Stimulated activated CD4-positive, alpha-beta T cell treated with anti-CD3 and anti-CD28 coated beads, TNF-alpha, amount 100 ng/mL, for 48 hours (primary cell): ENCODE measurements at places on chromosomes 4 and X.

DNA sequence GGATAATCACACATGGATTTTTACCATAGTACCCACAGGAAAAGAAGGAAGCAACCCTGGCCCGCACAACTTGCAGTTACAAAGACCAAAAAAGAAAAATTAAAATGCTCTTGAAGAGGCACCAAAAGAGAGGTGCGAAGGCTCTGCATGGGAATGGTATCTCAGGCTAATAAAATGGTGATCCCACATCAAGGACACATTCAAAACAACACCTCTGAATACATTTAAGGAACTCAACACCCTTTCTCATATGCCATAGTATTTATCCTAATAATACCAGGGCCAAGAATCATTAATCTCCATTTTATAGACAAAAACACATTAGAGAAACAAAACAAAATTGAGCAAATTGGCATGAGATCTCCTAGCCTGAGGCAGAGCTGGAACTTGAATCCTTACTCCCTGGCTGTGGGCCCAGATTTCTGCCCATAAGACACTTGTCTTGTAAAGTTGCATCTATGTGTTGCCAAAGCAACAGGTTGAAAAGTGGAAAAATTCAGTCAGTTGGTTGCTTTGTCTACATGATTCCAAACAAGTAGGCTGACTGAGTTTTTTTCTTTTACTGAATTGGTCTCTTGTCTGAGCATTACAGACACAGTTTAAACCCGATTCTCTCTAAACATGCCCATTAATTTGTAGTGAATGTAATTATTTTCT lies 33.5 kb downstream of the GUCY2F start:
- no peak for DNase-seq

GRCh38 chrX:81201071-81201470 lies 642 bp downstream of the HMGN5 start:
- DNase-seq = no peak

GRCh38 chrX:150324035-150324728 lies 38.9 kb upstream of the MAMLD1 start:
- DNase-seq = no peak

GRCh38 chr4:57905965-57906364 lies 795.8 kb upstream of the IGFBP7 start:
- DNase-seq = no peak

DNA sequence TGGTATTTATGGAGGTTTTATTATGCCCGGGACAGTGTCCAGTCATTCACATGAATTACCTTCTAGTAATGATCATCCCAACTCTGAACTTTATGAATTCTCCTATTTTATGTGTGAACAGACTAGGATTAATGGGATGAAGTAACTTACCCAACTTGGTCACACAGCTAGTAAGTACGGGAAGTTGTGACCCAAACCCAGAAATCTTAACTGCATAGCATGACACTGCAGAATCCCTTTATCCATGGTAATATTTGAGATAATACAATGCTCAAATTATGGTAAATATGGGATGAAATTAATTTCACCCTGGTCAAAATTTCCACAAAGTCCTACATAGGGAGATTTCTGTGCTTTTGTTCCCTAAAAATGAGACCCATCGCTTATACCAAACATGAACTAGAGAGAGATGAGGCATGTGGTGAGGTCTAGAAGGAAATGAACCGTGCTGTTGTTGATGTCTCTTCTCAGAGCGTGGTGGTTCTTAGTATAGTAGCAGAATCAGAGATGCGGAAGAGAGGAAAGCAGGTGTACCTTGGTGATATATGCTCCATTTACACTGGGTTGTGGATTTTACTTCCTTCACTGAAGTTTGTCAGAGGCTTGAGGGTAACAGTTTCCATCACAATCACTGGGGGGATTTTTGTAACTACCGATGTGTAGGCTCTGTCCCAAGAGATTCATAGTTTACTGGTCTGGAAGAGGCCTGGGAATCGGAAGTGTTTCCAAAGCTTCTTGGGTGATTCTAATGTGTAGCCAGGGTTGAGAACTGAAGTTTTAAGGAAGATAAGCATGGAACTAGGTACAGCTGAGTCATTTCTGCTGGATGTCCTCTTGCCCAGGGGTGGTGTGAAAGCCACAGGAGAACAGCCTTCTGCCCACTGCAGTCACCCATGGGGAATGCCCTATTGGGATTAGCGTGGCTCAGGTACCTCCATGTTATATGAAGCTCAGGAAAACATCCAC lies 30.2 kb upstream of the FAM9C start:
- no peak for DNase-seq

DNA sequence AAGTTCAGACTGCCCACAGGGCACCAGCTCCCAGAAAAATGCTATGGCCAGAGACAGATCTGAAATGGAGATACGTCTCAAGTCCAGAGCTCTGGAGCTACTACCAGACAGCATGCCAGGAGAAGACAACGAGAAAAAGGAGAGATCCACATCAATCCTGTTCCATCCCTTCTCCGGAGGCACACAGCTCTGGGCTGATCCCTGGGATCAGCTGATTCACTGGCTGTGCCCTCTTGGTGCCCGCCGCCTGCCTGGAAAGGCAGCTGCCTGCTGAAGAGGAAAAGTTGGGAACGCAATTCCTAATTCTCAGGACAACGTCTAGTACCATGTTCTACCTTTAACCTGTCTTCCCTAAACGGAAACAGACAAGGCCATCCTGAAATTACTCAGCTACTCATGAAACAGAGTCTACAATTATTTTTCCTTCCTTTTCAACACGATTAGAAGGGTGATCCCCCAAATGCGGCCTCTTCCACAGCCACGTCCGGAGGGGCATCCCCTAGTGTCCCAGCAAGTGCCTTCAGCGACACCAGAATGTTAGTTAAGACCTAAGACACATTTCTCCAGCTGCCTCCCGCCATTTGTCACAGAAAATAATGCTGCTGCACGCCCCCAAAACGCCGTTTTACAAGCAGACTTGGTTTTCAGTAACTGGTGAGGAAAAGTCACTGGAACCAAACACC lies 2.4 kb downstream of the ZFYVE28 start:
- DNase-seq = no peak

DNA sequence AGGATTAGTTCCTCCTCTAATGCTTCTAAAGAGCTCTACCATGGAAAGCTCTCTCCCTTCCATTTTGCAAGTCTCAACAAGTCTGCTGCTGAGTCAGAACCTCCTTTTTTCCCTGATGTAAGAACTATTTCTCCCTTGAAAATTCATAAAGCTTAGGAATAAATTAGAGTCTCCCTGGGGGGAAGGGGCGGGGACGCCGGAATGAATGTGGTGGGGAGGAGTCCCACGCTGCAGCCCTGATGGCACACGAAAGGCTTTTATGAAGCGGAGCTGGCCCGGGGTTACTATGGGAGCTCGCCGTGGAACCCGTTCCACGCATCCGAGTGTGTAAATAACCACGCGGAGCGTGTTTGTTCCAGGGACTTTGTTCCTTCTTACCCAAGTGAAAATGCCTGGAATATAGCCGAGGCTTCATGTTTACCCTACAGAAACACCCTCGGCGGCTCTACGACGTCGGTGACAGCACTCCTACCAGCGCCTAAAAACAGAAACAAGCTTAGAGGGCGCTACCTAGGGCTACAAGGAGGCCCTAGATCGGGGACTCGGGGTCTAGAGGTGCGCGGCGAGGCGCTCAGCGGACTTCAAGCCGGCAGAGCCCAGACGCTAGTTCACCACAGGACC lies 923 bp upstream of the CPEB2 start:
- peak; percentile 17 for DNase-seq

DNA sequence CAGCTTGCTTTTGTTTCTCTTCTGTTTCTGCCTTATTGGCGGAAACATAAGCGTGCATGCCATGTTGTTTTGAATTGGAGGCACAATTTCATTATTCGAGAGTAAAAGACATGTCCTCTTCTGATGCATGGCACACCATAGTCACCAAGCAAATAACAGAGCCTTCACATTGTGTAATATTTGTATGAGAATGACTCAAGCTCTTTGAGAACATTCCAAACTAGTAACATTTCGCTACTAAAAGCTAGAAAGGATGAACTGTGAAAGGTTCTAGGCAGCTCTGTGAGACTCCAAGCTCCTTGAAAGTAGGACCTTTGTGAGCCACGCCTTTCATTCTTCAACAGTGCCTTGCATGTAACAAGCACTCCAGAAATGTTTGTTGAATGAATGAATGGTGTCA lies 9.2 kb upstream of the ANXA3 start:
- DNase-seq = no peak

- DNase-seq = no peak
Observed at GRCh38 chrX:130082244-130083106, 27.8 kb downstream of the ELF4 start.

DNA sequence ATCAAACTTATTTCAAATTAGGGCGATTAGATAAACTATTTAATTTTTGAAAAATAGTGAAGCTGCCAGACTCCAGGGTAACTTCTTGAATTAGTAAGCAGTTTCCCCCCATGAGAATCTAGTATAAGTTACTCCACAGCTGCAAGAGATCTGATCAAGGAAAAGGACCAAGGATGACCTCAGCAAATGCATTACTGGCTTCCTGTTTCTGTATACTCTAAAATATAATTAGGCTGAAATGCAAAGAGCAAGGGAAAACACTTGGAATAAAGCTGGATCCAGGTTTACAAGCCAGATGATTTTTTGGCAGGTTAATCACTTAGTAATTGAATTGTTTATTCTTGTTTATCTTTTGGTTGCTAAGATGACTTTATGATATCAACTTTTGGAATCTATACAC lies 13.4 kb upstream of the P2RY10 start:
- no peak for DNase-seq

- DNase-seq = no peak
Observed at GRCh38 chr4:78186597-78187543, 129.7 kb downstream of the FRAS1 start.

- no peak for DNase-seq
Observed at GRCh38 chr4:175066923-175067627, 148.9 kb downstream of the ADAM29 start.

GRCh38 chr4:52997132-52997416 lies 135.0 kb downstream of the RASL11B start:
- DNase-seq = no peak

- DNase-seq = no peak
Observed at GRCh38 chrX:45807572-45808425, 607.1 kb upstream of the DIPK2B start.

DNA sequence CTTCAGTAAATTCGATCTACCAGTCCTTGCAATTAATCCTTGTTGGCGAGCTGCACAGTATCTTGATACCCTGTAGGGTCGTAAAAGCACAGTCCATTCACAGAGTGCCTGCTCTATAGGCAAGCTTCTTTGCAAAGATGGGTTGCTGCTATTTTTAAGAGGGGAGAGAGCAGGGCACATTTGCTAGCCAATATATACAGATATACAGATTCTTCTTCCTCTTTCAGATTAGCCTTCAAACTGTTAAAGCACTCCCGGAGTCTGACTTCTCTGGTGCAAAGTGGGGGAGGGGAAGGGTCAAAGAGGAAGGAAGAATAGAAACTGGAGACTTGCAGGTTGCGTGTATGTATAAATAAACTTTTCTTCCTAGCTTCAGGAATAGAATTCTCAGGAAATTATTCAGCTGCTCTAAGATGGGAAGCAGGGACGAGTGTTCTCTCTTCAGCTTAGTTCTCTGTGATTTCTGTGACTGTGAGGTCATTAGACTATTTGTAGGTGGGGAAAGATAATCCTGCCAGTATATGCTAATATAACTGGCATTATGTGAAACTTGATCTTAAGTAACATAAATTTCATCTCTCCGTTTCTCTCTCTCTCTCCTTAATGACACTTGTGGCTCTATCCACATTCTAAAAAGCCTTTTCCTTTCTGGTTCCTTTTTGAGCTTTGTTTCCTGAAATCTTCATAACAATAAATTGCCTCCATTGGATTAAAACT lies at the start of gene CYSLTR1:
Gene CYSLTR1, minus strand, starts transcription at position 242 of the 717 bp plus-strand sequence. CDS start 53,865 bp downstream, outside the sequence.
- no peak for DNase-seq

DNA sequence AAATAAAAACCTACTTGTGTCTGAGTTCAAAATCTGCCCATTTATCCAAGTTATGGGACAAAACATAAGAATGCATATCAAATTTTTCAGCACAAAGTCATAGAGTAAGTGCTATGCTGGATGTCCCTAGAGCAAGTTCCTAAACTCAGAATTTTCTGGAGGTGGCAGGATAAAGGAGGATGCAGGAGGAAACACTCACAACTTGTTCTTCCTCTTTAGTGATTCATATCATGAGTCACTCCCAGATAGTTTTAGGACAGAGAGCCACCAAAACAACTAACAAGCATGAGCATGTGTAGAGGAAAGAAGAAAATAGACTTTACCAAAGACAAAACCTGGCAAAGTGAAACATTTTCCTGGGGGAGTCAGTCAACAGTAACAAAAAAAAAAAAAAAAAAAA lies 302.7 kb downstream of the KCTD8 start:
- DNase-seq = no peak

GRCh38 chrX:111492085-111492484 lies 19.4 kb upstream of the SERTM2 start:
- DNase-seq = no peak

GRCh38 chrX:152913346-152913745 lies 15.5 kb downstream of the ZNF185 start:
- DNase-seq = no peak

DNA sequence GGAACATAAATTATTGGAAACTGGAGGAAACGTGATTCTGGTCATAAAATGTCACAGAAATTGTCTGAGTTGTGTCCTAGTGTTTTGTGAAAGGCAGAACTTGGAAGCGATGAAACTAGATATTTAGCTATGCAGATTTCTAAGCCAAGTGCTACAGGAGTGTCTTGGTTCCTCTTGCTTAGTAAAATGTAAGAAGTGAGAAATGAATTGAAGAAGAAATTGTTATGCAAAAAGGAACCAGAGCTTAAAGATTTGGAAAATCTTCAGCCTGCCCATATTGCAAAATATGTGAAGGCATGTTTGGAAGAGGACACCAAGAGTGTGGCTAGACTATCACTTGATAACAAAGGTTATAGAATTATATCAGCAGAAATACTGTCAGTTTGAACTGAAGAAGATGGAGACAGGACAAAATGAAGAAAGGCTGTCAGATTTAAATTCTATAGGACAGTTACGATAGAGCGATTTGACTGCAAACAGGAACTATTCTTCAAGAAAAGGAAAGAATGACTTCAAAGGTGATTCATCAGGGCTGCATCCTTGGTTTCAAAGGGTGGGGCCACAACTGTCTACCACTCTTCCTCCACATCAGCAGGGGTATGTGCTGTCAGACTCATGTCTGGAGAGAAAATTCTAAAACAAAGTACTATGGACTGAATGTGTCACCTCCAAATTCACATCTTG lies 9.4 kb upstream of the CDS1 start:
- DNase-seq = no peak

GRCh38 chrX:34848281-34848680 lies 94.3 kb upstream of the FAM47B start:
- DNase-seq = no peak

- no peak for DNase-seq
Observed at GRCh38 chr4:123790681-123791080, 394.1 kb downstream of the SPRY1 start.

DNA sequence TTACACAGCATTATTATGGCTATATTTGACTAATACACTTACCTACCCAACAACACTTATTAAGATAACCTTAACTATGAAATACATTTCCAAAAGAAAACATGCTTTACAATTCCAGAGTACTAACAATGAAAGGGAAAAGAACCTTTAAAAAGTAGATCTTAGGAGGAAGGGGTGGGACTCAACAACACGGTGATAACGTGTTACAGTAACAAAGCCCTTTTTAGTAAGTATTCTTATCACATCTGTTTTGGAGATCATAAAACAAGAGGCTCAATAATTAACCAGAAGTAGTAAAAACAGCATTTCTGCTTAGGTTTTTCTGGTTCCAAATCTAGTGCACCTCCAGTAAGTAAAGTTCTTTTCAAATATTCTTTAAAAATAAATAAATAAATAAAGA lies 202.1 kb upstream of the SLC7A11 start:
- DNase-seq = no peak

GRCh38 chr4:111400741-111401140 lies 744.5 kb upstream of the FAM241A start:
- DNase-seq = no peak
